Activated CD8-positive, alpha-beta T cell treated with anti-CD3 and anti-CD28 coated beads, Interleukin-2, amount 10 ng/mL, durations not matched to agents 7 days and 5 days (primary cell): ENCODE measurements at places on chromosomes 2 and 18. TPM values are rescaled to one million over a fixed set of nuclear protein-coding genes. Genes with fewer than 3 reads are reported as not detected.
A peak's percentile ranks its signal among the peaks of the same experiment; 100 is the strongest.

DNA sequence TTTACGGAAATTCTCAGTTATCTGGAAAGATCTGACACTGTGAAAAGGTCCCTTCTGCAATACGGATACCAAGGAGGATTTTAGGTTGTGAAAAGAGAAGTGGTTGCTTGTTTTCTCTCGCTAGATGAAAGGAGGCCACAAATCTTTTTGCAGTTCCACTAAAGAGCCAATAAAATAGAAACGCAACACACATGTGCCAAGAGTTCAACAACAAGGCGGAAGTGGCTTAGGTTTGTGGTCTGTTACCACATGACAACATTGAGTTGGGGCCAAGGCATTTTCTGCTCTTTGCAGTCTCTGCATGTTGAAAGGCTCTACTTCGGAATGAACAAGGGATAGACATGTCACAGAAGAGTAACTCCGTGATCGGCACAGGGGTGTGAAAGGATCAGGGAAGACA lies 115.7 kb upstream of the OSR1 start:
- H3K27me3 ChIP-seq: peaks cover 59% of the 10 kb centered on the region
- H3K36me3 ChIP-seq: peaks cover 1% of the 10 kb centered on the region
- peak overlapping the region; percentile 4 for H3K4me3 ChIP-seq
- no peak overlapping the region for H3K27ac ChIP-seq
- H3K4me1 ChIP-seq: peaks cover 15% of the 10 kb centered on the region

DNA sequence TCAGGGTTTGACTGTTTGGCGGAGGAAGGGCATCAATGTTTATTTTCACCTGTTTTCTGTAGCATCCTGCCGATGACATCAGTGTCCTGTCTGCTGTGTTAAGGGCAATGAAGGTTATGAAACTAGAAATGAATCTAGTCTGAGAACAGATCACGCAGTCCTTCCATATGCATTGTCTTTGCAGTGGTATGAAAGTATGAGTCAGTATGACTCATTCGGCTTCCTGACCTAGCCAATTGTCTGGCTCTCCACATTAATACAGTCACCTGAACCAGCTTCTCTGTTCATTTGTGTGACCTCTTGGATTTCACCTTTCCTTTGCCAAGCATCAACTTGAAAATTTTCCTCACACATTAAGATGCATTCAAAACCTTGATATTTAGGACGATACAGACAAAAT lies 353.8 kb downstream of the RND3 start:
- H3K36me3 ChIP-seq: no peaks in the 10 kb centered on the region
- H3K27ac ChIP-seq: no peak overlapping the region
- H3K4me3 ChIP-seq: no peak overlapping the region
- H3K4me1 ChIP-seq: no peaks in the 10 kb centered on the region
- no peaks in the 10 kb centered on the region for H3K27me3 ChIP-seq
- DNase-seq: no peak

- no peaks in the 10 kb centered on the region for H3K27me3 ChIP-seq
- peak overlapping the region; percentile 84 for H3K27ac ChIP-seq
- peaks cover 39% of the 10 kb centered on the region for H3K36me3 ChIP-seq
- DNase-seq: peak; percentile 53
Measured at GRCh38 chr2:54574860-54575247, 118.7 kb downstream of the SPTBN1 start.

GRCh38 chr2:121175326-121175725 lies 109.7 kb downstream of the TFCP2L1 start:
- no peak for DNase-seq
- no peaks in the 10 kb centered on the region for H3K4me1 ChIP-seq
- peaks cover 2% of the 10 kb centered on the region for H3K27me3 ChIP-seq
- no peak overlapping the region for H3K4me3 ChIP-seq
- H3K36me3 ChIP-seq: no peaks in the 10 kb centered on the region

GRCh38 chr2:24690524-24690923 lies 102.7 kb downstream of the PTRHD1 start:
- H3K27ac ChIP-seq: no peak overlapping the region
- H3K27me3 ChIP-seq: no peaks in the 10 kb centered on the region
- H3K36me3 ChIP-seq: peaks cover 6% of the 10 kb centered on the region
- H3K4me3 ChIP-seq: no peak overlapping the region
- DNase-seq: no peak

- no peaks in the 10 kb centered on the region for H3K4me1 ChIP-seq
- peaks cover 2% of the 10 kb centered on the region for H3K27me3 ChIP-seq
- no peak overlapping the region for H3K4me3 ChIP-seq
- H3K27ac ChIP-seq: no peak overlapping the region
- DNase-seq: peak; percentile 71
Measured at GRCh38 chr2:208072250-208072892, 47.0 kb upstream of the PLEKHM3 start.

DNA sequence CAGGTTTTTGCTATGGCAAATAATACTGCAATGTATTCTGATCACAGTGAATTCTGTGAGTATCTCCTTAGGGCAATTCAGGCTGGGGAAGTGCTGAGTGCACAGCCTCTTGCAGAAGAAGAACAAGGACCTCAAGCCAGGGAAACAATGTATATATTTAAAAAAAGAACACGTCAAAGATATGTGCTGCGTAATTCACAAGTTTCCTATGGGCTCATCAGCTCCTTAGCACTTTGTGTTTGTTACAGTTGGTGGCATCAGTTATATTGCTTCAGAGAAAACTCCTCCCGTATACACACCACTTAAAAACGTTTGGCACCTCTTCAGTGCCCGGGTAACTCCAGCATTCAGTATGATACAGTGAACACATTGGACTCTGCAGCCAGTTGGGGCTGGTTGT lies 16.5 kb upstream of the MARCO start:
- no peaks in the 10 kb centered on the region for H3K4me1 ChIP-seq
- no peak overlapping the region for H3K27ac ChIP-seq
- DNase-seq: no peak
- H3K27me3 ChIP-seq: peaks cover 1% of the 10 kb centered on the region
- H3K4me3 ChIP-seq: no peak overlapping the region

- no peak for DNase-seq
- H3K27me3 ChIP-seq: no peaks in the 10 kb centered on the region
- no peaks in the 10 kb centered on the region for H3K4me1 ChIP-seq
- H3K27ac ChIP-seq: no peak overlapping the region
- no peaks in the 10 kb centered on the region for H3K36me3 ChIP-seq
Measured at GRCh38 chr2:6068429-6068828, 376.2 kb downstream of the SOX11 start.

DNA sequence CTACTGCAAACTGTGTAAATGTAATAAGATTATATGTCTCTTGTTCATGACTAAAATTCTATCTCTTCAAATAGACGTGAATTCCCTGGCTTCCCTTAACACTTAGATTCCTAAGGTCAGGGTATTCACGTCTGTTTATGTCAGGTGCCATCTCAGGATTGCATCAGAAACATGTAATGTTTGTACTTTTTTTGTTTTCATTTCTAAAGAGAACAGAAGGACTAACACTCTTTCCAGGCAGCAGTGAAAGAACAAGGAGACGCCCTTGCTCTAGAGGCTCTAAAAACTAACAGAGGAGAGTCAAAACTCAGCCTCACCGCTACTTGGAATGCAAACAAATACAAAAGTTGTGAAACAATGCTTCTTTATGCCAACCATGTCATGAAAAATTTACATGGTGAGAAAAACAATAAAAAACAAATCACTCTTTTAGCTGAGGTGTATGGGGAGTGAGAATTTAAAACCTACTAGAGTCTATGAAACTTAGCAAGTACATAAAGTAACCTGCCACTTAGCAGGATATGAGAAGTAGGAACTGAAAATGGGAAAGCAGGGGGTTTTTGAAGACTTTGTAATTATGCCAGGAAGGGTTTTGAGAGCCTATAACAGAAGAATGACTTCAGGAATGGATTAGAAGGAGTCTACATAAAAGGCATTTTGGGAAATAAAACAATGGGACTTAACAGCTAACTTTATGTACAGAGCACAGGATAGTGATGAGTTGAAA lies 522.7 kb downstream of the THSD7B start:
- H3K27me3 ChIP-seq: no peaks in the 10 kb centered on the region
- DNase-seq: no peak
- no peaks in the 10 kb centered on the region for H3K36me3 ChIP-seq
- no peaks in the 10 kb centered on the region for H3K4me1 ChIP-seq
- H3K4me3 ChIP-seq: no peak overlapping the region

DNA sequence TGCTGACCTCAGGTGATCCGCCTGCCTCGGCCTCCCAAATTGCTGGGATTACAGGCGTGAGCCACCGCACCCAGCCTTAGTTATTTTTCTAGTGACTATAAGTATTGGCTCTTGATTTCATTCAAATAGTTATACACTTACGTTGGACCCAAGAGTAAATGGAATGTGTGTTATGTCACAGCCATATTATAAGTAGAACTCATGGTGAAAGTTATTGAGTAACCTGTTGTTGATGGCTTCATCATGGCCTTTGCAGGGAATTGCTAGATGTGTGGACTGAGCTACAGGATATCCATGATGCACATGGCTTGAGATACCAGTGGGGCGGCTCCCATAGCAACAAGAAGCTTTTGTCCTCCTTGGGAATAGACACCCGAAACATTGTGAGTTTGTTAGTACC lies 44.7 kb downstream of the AFTPH start:
- no peaks in the 10 kb centered on the region for H3K27me3 ChIP-seq
- no peak for DNase-seq
- no peak overlapping the region for H3K27ac ChIP-seq
- peaks cover 32% of the 10 kb centered on the region for H3K36me3 ChIP-seq

- no peaks in the 10 kb centered on the region for H3K4me1 ChIP-seq
- H3K4me3 ChIP-seq: no peak overlapping the region
- peaks cover 29% of the 10 kb centered on the region for H3K27me3 ChIP-seq
- H3K27ac ChIP-seq: no peak overlapping the region
- no peak for DNase-seq
Measured at GRCh38 chr2:191835539-191836350, 11.1 kb downstream of the CAVIN2 start.

GRCh38 chr18:7877609-7878008 lies 310.5 kb downstream of the PTPRM start:
- no peaks in the 10 kb centered on the region for H3K4me1 ChIP-seq
- H3K36me3 ChIP-seq: no peaks in the 10 kb centered on the region
- no peaks in the 10 kb centered on the region for H3K27me3 ChIP-seq
- no peak overlapping the region for H3K27ac ChIP-seq
- no peak overlapping the region for H3K4me3 ChIP-seq

DNA sequence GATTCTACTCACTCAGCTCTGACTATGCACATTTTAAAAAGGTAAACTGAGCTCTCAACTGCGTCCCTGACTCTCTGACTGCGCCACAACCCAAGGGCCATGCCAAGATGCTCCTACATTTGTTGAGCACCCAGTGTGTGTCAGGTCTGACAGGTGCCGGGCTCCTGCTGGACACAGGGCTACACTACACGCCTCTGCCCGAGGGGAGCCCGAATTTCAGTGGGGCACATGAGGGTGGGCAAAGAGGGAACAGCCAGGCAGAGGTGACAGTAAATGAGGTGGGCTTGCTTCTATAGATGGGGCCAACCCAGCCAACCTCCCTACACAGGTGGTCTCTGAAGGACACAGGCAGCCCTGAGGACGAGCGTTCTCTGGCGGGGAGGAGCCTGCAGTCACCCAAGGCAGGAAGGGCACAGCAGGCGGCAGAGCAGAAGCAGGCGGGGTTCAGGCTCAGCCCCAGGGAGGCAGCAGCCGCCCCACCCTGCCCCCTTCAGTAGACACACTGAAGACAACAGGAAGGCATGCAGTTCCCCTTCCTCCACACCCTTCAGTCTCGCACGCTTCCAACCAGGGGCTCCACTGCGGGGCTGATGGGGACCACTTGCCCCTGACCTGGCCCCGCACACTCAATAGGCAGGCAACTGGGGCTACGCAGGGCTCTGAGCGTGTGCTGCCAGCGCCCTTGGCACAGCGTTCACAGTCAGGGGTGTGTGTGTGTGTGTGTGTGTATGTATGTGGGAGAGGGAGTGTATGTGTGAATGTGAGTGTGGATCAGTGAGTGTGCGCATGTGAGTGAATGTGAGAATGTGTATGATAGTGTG lies 98.4 kb downstream of the UXS1 start:
- H3K4me1 ChIP-seq: peaks cover 69% of the 10 kb centered on the region
- peaks cover 82% of the 10 kb centered on the region for H3K36me3 ChIP-seq
- H3K4me3 ChIP-seq: peak overlapping the region; percentile 69
- H3K27me3 ChIP-seq: no peaks in the 10 kb centered on the region
- H3K27ac ChIP-seq: peak overlapping the region; percentile 89

GRCh38 chr2:217693363-217693762 lies 309.4 kb downstream of the TNS1 start:
- H3K4me1 ChIP-seq: peaks cover 4% of the 10 kb centered on the region
- DNase-seq: no peak

GRCh38 chr2:18721038-18721922 lies 131.9 kb upstream of the NT5C1B start:
- no peak overlapping the region for H3K27ac ChIP-seq
- no peak for DNase-seq
- H3K36me3 ChIP-seq: no peaks in the 10 kb centered on the region

DNA sequence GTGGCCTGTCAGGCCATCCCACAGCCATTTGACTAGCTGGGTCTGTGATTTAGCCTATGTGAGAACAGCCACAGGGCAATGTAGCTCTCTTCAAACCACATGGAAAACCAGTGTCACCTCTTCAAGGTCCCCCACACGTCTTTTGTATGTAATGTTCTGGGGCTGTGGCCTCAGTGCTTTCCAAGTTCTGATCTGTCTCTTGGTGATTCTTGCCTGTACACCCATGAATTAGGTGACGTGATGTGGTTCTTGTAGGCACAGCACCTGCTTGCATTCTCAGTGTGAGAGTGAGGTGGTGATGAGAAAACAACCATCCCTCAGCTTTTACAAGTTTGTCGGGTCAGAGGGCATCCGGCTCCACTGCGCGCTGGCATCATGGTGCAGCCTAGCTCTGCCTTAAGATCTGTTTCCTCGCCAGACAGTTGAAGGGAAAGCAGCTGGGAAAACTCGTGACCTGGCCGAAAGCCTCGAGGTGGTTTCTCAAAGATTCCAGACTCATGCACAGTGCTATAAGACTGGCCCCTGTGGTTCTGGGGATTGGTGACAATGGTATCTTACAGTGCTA lies 125.8 kb downstream of the TANC1 start:
- no peak overlapping the region for H3K27ac ChIP-seq
- H3K36me3 ChIP-seq: peaks cover 9% of the 10 kb centered on the region
- H3K27me3 ChIP-seq: no peaks in the 10 kb centered on the region
- peak; percentile 27 for DNase-seq
- H3K4me3 ChIP-seq: no peak overlapping the region
- peaks cover 52% of the 10 kb centered on the region for H3K4me1 ChIP-seq

GRCh38 chr18:26812462-26812861 lies 53.0 kb downstream of the AQP4 start:
- H3K27ac ChIP-seq: no peak overlapping the region
- no peak overlapping the region for H3K4me3 ChIP-seq

The DSG4 gene
- total RNA-seq: not detected

The COL3A1 gene
- not detected for total RNA-seq

The GTF3C2 gene
- total RNA-seq: 62.6 TPM

The SNTG2 gene
- total RNA-seq: 2.5 TPM

The RFX8 gene
- 2.8 TPM for total RNA-seq

The SPATS2L gene
- 45.5 TPM for total RNA-seq

The DPP4 gene
- total RNA-seq: 158 TPM

The ADI1 gene
- total RNA-seq: 17.5 TPM

The ICOS gene
- total RNA-seq: 32.6 TPM

The PIGN gene
- 27.3 TPM for total RNA-seq
